ENCODE measurements at places on chromosomes 4 and X.

GRCh38 chr4:76060506-76060905 lies 14.0 kb upstream of the ART3 start:
- DNase-seq, result no peak

GRCh38 chr4:1196421-1197183 lies 24.2 kb upstream of the SPON2 start:
- DNase-seq, result no peak

DNA sequence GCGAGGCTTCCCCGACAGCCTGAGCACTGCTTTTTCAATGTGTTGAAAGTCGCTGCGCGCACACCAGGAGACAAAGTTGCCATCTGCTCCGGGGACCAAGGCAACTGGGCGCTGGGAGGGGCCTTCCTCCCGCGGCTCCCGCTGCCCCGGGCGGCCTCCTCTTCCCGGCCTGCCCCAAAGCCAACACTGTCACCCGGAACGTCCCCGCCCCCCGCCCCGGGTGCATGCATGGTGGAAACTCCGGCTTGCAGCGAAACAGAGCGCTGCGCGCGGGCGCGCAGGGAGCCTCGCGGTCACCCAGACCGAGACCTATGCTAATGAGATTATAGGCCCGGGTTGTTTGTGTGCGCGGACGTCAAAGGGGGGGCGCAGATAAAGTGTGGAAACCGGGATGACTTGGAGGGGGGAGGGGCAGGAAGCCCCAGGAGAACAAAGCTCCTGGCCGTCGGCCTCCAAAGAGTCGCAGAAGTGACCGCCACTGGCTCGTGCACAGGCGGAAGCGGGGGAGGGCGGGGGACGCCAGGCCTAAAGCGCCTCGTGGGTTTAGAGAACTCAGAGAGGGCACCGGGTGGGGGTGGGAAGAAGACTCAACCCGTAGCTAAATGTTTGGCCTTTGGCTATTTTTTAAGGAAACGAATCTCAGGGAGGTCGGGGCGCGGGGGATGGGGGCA lies 88.8 kb downstream of the BCOR start:
- DNase-seq, result no peak

GRCh38 chr4:182143822-182144625 lies 99.2 kb upstream of the TENM3 start:
- DNase-seq, result no peak

DNA sequence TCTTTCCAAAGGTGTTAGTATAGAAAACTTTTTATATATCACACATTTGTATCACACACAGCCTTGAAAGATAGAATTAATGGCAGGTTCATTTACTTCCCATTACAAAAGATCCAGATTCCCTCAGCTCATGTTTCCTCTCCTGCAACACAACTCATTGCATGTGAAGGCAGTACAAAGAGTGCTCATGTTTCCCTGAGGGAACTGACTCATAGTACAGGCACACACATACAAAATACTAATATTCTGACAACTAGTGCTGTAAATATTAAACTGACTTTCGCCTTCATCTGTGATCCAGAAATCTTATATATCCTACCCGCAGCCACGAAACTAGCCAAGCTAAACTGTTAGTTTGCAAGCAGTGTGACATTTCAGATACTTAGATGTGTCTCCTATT lies 819.8 kb upstream of the PCDH7 start:
- no peak for DNase-seq

GRCh38 chrX:54042609-54043021 lies 1.7 kb downstream of the PHF8 start:
- no peak for DNase-seq

DNA sequence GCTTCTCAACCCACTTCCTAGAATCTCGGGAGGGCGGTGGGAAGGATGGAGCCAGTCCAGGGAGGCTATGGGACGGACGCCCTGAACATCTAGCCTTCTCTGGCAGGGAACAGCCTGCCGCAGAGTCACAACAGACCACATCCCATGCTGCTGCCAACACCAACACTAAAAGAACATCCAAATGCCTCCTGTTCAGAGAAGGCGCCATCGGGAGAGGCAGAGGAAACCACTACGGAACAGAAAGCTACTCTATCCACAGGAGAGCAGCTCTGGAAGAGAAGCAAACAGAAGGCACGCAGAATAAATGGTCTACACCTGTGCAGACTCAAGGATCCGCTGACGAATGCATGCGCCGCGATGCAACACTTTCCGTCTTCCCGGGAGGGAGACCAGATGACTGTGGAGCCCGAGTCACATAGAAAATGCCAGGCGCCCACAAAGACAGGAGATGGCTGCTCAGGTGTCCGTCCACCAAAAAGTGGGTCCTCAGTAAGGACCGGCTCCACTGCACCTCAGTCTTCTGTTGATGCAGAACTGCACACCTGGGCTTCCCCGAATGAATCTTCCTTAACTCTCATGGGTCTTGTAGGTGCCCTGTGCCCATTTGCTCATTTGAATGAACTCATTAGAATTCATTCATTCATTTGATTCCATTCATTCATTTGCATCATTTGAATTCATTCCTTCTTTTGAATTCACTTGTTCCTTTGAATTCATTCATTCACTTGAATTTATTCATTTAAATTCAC lies 217.5 kb downstream of the DHRSX start:
- DNase-seq, result no peak

DNA sequence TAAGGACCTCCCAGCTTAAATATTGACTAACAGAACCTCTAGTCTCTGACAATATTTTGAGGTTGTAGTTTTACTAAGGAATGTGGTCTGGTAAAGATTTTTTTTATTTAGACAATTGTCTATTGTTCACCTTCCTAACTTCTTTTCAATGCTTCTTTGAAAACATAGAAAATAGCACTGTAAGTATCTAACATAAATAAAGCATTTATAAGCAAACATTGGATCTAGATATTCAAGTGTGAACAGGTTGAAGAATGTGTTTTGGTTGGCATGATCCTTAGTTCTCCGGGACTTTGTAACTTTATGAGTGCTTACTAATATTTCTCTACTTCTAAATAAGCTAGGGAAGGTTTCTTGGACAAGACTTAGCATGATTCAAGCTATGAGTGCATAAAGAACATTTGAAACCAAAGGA lies 285.4 kb upstream of the ARSJ start:
- no peak for DNase-seq

DNA sequence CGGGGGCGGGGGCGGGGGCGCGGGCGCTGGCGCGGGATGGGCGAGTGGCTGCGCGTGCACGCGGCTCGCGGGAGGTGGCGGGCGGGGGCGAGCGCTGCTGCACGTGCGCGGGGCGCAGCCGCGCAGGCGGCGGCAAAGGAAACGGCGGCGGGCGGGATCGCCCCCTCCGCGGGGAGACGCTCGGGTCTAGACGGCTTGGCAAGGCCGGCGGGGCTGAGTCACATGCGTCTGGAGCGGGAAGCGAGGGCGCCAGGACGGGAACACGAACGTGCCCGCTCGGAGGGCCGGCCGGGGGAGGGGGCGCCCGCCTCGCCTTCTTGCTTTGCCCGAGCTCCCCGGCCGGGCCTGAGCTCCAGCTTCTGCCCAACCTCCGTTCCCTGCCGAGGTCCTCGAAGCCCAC lies 4.3 kb upstream of the HAUS7 start:
- no peak for DNase-seq

- DNase-seq, result no peak
Observed at GRCh38 chr4:20529691-20530090, 170.6 kb upstream of the PACRGL start.

GRCh38 chrX:64338296-64338695 lies 57.0 kb downstream of the MTMR8 start:
- no peak for DNase-seq

GRCh38 chrX:149433451-149433850 lies 71.7 kb downstream of the IDS start:
- DNase-seq, result no peak

GRCh38 chrX:69503782-69504625 lies at the start of gene NALF2:
Gene NALF2 (plus strand): TSS chrX:69504326. CDS start chrX:69505283, 957 bp downstream.
- DNase-seq, result no peak

- no peak for DNase-seq
Observed at GRCh38 chrX:17464194-17464593, 89.2 kb downstream of the NHS start.

All from stimulated activated CD8-positive, alpha-beta memory T cell treated with anti-CD3 and anti-CD28 coated beads, Interleukin-15, amount 100 ng/mL, for 24 hours (primary cell).